NCI-H1105 treated with DMSO at 0.1 percent for 48 hours (cell line): ENCODE measurements at places on chromosomes 2 and 18.

GRCh38 chr2:31222071-31222470 lies 4.8 kb upstream of the CAPN14 start:
- no peak for DNase-seq

GRCh38 chr2:205723179-205723578 lies 40.9 kb downstream of the NRP2 start:
- no peak for DNase-seq

DNA sequence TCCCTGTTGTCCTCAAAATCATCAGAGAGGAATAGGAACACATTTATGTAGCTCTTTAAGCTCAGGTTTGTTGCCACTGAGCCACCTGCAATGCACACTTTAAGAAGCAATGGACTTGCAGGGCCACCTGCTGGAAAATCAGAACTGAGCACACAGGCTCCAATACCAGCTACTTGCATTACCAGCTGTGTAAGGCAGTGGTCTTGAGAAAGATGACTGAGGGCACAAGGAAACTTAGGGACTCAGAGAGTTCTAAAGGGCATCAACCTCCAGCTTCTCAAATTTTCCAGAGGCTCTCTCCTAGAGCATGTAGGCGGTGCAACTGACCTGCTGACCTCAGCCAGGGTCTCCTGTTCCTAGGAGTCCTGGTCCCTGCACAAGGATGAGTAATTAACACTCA lies 2.5 kb upstream of the CNDP2 start:
- DNase-seq = peak; percentile 13

DNA sequence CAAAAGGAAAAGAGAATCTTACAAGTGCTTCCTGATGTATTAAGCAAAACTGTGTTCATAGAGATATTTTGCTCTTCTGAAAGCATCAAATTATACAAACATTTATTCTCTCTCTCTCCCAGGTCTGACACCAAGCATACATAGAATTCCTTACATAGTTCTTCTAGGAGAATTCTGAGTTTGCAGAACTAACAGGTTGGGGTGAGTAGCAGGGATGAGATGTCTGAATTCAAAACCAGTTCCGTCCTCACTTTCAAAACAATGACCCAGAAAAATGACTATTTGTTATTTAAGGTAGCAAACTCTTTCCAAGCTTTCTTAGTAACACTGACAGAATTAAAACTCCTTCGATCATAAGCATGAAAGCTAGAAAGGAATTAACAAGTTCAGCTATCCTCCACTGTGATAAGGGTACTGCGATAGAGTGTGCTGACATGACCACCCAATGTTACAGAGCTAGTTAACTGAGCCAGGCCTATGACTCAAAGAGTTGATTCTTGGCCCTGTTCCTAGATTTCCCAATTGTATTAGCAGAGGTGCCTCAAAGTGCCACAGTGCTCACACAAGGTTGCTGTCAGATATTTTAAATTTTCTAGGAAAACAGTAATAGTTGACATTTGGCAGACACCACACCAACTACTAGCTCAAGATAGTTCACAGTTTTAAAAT lies 85.8 kb upstream of the SETBP1 start:
- DNase-seq = no peak

GRCh38 chr2:228699400-228699799 lies 517.9 kb upstream of the SPHKAP start:
- DNase-seq = no peak
